BJ (cell line): ENCODE measurements at places on chromosomes 5 and 9.

GRCh38 chr5:58241389-58241788 lies 218.5 kb downstream of the PLK2 start:
- DNase-seq: no peak

DNA sequence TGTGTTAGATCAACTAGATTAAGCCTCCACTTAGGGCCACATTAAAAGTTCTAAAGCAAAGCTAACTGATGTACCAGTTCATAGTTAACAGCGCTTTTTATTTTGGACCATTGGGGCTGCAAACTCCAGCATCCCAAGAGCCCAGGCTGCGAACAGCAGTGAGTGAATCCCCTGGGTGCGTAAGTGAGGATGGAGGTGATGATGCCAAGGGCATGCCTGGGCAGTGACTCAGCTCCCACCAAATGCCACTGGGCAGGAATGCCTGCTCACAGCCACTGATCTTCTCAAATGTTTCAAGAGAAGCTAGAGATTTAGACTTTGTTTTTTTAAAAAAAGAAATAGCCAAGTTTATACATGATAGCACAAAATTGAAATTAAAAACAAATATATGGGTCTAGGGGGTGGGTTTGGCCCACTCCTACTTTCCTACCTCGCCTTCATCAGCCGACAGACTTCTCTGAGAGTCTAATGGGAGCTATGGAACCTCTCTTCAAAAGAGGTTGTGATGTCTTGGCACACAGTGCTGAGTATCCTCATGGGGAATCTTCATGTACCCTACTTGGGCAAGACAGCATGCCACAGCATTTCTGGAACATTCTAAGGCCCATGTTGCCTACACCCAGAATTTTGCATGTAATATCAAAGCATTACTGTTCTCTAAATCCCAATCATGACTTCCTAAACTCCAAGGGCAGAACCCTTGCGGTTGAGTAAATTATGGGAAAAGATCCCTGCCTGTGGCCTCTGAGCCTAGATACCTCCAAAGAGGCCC lies 398.1 kb downstream of the EBF1 start:
- DNase-seq: no peak

DNA sequence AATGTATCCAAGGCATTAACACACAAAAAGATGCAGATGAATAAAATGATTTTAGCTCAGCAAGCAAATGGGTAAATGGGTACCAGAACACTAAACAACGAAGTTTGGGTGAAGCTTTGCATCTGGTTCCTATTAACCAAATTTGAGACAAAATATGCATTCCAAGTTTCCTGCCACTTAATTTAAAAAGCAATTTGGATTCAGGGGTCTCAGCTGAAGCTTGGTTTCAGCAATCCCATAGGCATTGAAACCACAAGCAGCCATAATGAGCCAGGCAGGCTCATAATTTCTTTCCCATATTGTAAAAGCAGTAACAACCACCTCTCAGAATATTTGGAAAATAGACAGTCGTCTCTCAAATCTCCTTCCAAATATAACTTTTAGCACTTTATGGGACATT lies 138.9 kb downstream of the NXNL2 start:
- no peak for DNase-seq

GRCh38 chr5:110441035-110441434 lies 285.4 kb downstream of the TMEM232 start:
- no peak for DNase-seq

DNA sequence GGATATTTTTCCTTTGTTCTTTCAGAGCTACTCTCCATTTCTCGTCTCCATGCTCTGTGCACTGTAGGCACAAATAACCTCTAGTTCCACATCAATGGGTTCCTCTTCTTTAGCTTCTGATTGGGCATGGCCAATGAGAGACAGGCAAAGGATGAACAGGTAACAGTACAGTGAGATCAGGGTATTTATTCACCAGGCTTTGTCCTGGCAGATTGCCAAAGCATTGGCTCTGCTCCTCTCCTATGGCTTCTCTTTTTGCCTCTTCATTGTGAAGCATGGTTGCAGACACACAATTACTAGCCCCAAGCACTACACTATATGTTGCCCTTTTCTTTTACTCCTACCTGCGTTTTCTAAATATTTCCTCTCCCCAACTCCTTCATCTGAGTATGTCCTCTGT lies 215.1 kb upstream of the ARRDC3 start:
- no peak for DNase-seq

DNA sequence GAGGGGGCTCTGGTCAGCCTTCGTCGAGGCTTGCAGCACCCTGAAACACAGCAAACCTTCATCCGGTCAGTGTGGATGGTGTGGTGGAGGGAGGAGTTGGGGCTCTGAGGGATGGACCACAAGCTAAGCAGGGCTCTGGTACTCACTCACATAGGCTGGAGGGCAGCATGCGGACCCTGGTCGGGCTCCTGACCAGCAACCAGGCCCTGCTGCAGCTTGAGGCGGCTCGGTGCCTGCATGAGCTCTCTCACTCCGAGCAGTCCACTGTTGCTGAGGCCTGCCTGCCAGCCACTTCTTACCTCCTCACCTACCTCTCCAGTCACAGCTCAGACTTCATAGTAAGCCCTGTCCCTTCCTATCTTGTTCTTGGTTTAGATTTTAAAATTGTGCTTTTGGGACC lies 2.5 kb downstream of the TMCO6 start:
- DNase-seq: no peak

- no peak for DNase-seq
These were observed 65.6 kb downstream of the ANXA2R start for GRCh38 chr5:42974536-42974935.

- no peak for DNase-seq
These were observed 51.6 kb upstream of the MACIR start for GRCh38 chr5:103207011-103207410.

- no peak for DNase-seq
These were observed 165.9 kb downstream of the ALDH1A1 start for GRCh38 chr9:72786948-72787347.

GRCh38 chr9:113659740-113660139 lies 196.2 kb downstream of the RGS3 start:
- no peak for DNase-seq

GRCh38 chr5:119363936-119364335 lies 8.1 kb downstream of the TNFAIP8 start:
- DNase-seq: no peak

DNA sequence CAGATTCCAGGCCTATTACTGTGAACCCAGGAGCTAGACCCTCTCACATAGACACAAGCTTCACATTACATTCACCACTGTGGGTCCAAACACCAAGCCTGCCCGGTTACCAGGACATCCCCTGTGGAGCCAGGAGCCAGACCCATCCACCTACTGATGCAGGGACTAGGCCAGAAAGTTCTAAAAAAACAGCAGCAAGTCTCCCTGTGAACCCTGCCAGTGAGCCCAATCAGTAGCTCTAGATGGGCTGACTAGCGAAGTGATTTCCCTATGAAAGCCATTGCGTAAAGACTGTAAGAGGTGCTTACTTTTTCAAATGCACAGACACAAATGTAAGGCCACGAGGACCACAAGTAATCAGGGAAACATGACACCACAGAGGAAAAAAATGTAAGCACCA lies 352.3 kb downstream of the TMEM161B start:
- no peak for DNase-seq

DNA sequence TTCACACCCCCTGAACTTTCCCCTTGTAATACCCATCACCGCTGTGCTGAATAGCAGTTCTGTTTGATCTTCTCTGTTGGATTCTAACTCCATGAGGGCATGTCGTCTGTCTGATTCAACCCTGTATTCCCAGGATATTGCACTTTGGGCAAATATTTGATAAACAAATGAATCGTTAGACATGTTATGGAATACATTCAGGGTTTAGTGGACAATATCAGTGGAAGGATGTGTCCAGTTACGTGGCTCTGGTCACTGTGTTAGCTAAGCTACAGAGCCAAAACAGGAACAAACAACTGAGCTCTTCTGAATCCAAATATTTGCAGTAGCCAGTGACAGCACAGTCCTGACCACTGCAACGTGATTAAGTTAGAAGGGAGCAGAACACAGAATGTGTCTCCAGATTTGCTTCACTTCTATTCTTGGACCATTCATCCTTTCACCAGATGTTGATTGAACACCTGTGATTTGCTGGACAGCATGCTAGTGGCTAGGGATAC lies 13.2 kb downstream of the ANGPTL2 start:
- no peak for DNase-seq

GRCh38 chr5:146284016-146284415 lies 54.6 kb upstream of the POU4F3 start:
- DNase-seq: no peak

DNA sequence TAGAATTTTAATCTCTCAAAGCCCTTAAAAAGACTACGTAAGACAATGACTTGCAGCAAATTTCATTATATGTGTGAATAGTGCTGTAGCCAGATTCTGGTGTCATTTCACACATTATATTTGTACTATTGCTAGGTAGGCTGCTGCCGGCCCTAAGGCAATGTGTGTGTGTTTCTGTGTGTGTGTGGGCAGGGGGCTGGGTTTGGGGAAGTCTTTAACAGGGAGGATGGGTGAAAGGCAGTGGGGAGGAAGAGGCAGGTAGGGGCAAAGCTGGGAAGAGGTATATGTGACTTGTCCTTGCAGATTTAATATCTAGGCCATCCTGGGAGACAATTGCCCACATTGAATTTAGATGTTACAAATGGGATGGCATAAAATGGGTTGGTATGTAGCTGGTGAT lies 130.8 kb downstream of the MACIR start:
- no peak for DNase-seq

DNA sequence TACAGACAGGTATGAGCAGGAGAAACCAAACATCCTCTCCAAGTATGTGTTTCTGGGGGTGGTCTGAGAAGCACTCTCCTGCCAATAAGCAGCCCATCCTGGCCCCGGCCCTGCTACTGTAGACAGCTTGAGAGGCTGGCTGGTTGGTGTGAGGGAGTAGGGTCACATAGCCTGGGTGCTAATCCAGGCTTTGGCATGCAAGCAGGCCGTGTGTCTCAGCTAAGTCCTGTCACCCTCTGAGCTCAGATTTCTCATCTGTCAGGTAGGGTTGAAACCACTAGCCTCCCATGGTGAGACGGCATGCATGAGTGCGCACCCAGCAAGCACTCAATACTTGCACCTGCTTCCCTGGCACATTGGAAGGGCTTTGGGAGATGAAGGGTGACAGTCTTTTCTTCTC lies 49.8 kb upstream of the PHYKPL start:
- no peak for DNase-seq

DNA sequence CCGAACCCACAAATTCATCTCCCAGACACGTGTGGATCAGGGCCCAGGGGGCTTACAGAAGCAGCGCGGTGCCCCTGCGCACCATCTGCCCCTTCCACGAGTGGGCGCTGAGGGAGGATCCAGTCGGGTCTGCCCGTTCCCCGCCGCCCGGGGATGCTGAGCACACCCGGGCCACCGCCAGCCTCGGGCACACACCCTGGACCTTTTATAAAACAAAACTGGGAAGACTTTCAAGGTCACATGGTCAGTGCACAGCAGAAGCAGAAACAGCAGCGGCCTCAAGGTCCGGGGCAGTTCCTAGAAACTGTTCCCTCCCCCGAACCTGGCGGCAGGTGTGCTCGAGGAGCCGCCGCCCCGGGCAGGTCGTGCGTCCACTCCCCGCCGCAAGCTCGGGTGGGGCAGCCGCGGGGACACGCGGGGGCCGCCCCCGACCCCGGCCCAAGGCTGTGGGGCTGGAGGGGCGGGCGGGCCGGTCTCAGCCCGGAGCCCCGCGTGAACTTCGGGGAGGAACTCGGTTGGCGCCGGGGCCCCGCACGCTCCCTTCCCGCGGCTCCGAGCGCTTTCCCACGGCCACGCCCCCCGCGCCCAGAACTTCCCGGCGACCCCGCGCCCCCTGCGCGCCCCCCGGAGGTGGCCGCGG lies 633 bp upstream of the PPP1R26 start:
- no peak for DNase-seq

DNA sequence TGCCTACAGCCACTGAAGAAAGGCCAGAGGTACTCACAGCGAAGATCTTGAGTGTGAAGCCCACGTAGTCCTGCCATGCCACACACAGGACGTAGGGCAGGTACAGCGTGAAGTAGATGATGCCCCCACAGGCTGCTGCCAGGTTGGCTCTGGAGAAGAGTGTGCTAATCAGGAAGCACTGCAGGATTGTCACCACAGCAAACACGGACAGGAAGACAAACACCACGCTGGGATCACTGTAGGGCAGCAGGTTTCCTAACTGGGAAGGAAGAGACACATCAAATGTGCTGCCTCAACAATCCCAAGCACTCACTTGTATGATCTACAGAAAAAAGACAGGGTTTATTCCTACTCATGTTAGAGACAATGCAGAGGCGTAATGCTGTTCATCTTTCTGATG lies 63.0 kb downstream of the NIPSNAP3B start:
- no peak for DNase-seq

GRCh38 chr9:93172666-93173364 lies 11.1 kb upstream of the WNK2 start:
- DNase-seq: no peak

DNA sequence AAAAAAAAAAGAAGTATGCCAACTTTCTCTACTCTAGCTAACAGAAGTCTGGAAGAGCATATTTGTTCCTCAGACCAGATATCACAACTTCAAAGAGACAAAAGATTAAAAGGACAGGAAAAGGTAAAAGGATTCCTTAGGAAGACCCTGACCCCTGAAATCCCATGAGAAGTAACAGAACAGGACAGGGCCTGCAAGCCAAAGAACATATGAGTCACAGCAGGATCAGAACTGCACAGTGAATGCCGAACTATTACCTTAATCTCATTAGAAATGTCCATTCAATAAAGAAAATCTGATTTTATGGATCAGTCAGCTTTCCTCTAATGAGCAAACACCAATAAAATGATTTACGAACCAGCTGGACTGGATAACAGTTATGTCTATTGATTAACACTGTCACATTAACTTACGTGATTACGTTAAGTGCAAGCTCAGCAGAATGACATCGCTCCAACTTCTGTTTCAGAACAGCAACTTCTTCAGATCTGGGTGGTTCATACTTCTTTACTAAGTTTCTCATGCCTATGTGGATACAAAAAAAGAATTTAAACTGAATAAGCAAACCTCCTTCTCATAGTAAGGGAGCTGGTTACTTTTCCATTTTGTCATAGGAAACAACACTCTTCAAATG lies 13.6 kb downstream of the CCNH start:
- DNase-seq: no peak

GRCh38 chr5:32851559-32852173 lies 140.5 kb downstream of the NPR3 start:
- DNase-seq: no peak

GRCh38 chr9:127116088-127116726 lies 6.2 kb downstream of the ANGPTL2 start:
- no peak for DNase-seq

GRCh38 chr5:175141421-175141820 lies 302.6 kb downstream of the DRD1 start:
- DNase-seq: no peak

GRCh38 chr5:5533927-5534326 lies 111.5 kb downstream of the ICE1 start:
- no peak for DNase-seq

GRCh38 chr5:168772316-168772961 lies 193.3 kb upstream of the PANK3 start:
- no peak for DNase-seq

- DNase-seq: no peak
These were observed 27.6 kb downstream of the ZNF462 start for GRCh38 chr9:106890608-106891007.
